Smooth muscle cell of trachea (primary cell): ENCODE measurements at places on chromosomes 12 and 14. TPM values are rescaled to one million over a fixed set of nuclear protein-coding genes. Genes with fewer than 3 reads are reported as not detected.

NID2 gene
- total RNA-seq: 186 and 315 TPM in 2 replicates

KCNA1 gene
- total RNA-seq: under 0.01 TPM in 1 of 2 replicates, not detected in the other

KRT3 gene
- total RNA-seq: not detected in 2 replicates

ISM2 gene
- not detected in 2 replicates for total RNA-seq

IL26 gene
- total RNA-seq: not detected in 2 replicates
